Epithelial cell of proximal tubule (primary cell): ENCODE measurements at places on chromosomes 3 and 15. TPM values are rescaled to one million over a fixed set of nuclear protein-coding genes. Genes with fewer than 3 reads are reported as not detected.

TPRG1 gene
- not detected in 2 replicates for total RNA-seq

PP2D1 gene
- total RNA-seq, result not detected in 2 replicates

GPR15 gene
- total RNA-seq, result not detected in 2 replicates

TRPM1 gene
- not detected in 2 replicates for total RNA-seq

PEX5L gene
- total RNA-seq, result 0.12 TPM in 1 of 2 replicates, not detected in the other

IL20RB gene
- 0.14 TPM in 1 of 2 replicates, not detected in the other for total RNA-seq

ZNF860 gene
- 0.29 and 3.2 TPM in 2 replicates for total RNA-seq

CHAC1 gene
- 14.3 and 23.8 TPM in 2 replicates for total RNA-seq

KLF15 gene
- total RNA-seq, result 0.14 TPM in 1 of 2 replicates, not detected in the other

ACKR2 gene
- 2.8 and 6.1 TPM in 2 replicates for total RNA-seq

SAMMSON gene
- not detected in 2 replicates for total RNA-seq

GPX1 gene
- 339 and 557 TPM in 2 replicates for total RNA-seq

CPLX3 gene
- not detected in 2 replicates for total RNA-seq

DNAH1 gene
- 0.29 and 0.51 TPM in 2 replicates for total RNA-seq

FYCO1 gene
- 10.3 and 10.9 TPM in 2 replicates for total RNA-seq

PIGZ gene
- total RNA-seq, result 0.36 and 0.63 TPM in 2 replicates

SOX14 gene
- total RNA-seq, result not detected in 2 replicates

ANKUB1 gene
- not detected in 2 replicates for total RNA-seq

SHQ1 gene
- 15.2 and 17.3 TPM in 2 replicates for total RNA-seq

CCRL2 gene
- not detected in 2 replicates for total RNA-seq

PSMD2 gene
- total RNA-seq, result 506 and 1,067 TPM in 2 replicates

HHATL gene
- total RNA-seq, result not detected in 2 replicates

TTLL13 gene
- not detected in 2 replicates for total RNA-seq

CAV3 gene
- not detected in 2 replicates for total RNA-seq

THRB gene
- 2.1 and 11.8 TPM in 2 replicates for total RNA-seq

SNTN gene
- total RNA-seq, result not detected in 2 replicates

LMLN gene
- total RNA-seq, result 2.0 and 4.0 TPM in 2 replicates

ATP13A5 gene
- not detected in 2 replicates for total RNA-seq

GOLGA6L7 gene
- not detected in 2 replicates for total RNA-seq
